ENCODE measurements at places on chromosomes 4 and X.

DNA sequence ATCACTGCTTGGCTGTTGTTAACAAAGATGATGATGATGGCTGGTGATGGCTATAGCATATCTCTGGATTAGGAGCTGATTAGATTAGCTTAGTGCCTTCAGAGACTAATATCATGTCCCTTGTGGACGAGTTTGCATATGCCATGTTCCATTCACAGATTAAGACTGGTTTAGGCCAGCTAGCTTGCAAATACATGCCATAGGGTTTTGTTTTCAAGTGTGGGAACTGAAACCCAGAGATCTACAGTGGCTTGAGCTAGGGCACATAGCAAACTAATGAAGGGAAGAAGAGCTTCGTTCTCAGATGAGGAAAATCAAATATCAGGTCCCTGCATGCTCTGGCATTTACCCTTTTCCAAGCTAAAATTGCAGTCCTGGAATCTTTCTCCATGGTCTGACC, 492.3 kb downstream of the MAGEE1 start:
- no peak for DNase-seq

GRCh38 chr4:99861120-99861905, 32.9 kb downstream of the LAMTOR3 start:
- no peak for DNase-seq

DNA sequence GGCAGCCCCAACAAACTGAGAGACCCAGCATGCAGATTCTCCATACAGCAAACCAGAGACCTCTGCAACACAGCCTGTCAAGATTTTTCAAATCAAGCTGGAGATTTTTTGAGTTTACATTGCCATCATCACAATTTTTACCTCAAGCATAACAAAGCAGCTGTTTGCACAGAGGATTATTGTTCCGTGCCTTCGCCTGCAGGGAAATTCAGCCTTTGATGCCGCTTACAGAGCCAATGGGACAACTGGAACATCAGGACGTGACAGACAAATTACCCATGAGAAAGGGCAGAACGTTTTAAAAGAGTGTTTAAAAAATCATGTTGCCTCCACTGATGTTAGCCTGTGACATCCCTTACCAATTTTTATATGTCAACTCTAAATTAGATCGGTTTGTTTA, 363.7 kb downstream of the FBXW7 start:
- no peak for DNase-seq

DNA sequence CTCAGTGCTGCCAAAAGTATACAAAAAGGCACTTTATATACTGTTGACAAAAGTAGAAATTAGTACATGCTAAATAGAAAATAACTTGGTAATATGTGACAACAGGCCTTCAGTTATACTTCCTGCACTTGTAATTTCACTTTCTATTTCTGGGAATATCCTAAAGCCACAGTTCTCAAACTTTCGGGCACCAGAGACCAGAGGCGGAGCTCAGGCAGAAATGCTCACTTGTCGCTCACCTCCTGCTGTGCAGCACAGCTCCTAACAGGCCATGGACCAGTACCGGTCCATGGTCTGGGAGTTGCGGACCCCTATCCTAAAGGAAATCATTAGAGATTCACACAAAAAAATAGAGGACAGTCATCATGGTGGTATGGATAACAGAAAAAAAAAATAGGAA, 25.7 kb downstream of the ACSL4 start:
- no peak for DNase-seq

GRCh38 chrX:45187731-45188130, 12.9 kb downstream of the DIPK2B start:
- DNase-seq: no peak

- no peak for DNase-seq
These were observed 24.7 kb downstream of the CCNG2 start for GRCh38 chr4:77181720-77182119.

GRCh38 chr4:74093981-74094623, 4.9 kb downstream of the CXCL2 start:
- no peak for DNase-seq

- no peak for DNase-seq
These were observed 39.7 kb upstream of the DHRSX start for GRCh38 chrX:2540426-2540947.

DNA sequence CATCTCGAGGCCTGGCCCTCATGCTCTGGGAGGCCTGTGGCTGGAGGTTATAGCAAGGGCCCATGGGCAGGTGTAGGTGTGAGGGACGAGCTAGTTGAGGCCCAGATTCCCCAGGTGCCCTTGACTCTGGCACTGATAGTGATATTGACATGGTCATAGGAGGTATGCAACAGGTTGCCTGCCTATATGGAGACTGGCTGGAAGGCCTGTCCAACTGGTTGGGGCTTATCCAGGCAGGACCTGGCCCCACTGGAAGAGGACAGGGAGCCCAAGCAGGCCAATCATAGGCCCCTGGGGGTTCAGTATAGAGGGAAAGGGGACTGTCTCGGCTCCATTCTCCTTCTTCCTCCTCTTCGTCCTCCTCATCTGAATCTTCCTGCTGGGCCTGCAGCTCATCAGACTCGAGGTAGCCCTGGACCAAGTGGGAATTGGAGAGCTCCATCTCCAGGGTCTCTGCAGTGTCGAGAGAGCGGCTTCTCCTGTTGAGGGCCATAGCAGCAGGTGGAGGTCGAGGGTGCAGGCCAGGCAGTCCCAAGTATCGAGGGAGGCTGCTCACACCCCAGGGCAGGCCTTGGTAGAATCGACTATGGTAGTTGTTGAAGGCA, 15.3 kb downstream of the AMER1 start:
- DNase-seq: no peak
